AG08396 (cell line): ENCODE measurements at places on chromosomes 3 and 15.

- no peak for DNase-seq
These were observed 47.2 kb downstream of the MCF2L2 start for GRCh38 chr3:183381179-183381578.

GRCh38 chr3:145696011-145696410, 465.0 kb downstream of the PLOD2 start:
- no peak for DNase-seq

DNA sequence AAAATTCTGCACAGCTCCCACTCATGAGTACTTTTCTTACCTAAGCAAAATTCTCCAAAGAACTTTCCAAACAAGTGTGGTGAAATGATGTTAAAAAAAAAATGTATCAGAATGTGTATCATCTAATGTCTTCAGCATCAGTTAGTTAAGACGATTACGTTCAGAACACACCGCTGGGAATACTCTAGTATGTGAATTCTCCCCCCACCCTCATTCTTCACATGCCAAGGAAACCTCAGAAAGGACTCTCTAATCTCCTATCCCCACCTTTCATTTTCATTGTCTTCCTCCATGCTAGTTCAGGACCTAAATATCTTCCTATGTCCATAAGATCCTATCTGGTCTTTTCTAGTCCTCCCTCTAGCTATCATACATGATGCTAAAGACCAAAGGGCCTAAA, 457.4 kb downstream of the SHQ1 start:
- no peak for DNase-seq

DNA sequence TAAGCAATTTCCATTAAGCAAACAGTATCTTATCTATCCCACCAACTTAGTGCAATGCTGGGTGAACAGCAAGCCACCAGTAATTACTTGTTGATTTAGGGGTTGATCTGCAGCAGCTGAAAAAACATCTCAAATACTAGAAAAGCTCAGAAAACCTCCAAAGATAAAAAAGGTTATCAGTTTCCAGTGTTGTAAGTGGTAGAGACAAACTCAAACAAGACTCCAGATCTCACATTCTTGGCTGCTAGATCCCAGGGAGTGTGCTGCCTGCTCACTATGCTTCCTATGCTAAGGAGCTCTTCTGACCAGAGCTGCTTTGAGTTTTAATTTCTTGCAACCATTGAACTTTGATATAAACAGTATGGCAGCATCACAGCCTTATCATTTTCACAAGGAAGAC, 11.3 kb downstream of the B3GALNT1 start:
- no peak for DNase-seq

GRCh38 chr15:89486726-89487050, 9.7 kb downstream of the RHCG start:
- DNase-seq: no peak

- peak; percentile 13 for DNase-seq
These were observed 1.1 kb downstream of the KCNH8 start for GRCh38 chr3:19149368-19149767.

DNA sequence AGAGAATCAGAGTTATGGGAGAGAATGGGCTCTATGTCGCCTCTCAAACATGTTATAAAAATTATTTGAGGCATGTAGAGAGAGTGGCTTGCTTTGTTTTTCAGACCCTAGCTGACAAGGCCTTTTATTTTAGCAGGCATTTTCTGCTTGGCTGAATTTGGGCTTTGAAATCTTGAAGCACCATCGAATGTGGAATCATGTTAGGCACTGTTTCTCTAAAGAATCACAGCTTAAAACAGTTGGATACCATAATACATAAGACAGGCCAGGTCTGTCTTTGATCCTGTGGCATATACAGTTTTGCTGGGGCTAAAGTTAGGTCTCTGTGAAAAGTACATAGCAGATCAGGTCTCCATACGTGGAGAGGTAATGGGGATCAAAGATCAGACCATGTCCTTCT, 142.7 kb downstream of the NEK11 start:
- no peak for DNase-seq

DNA sequence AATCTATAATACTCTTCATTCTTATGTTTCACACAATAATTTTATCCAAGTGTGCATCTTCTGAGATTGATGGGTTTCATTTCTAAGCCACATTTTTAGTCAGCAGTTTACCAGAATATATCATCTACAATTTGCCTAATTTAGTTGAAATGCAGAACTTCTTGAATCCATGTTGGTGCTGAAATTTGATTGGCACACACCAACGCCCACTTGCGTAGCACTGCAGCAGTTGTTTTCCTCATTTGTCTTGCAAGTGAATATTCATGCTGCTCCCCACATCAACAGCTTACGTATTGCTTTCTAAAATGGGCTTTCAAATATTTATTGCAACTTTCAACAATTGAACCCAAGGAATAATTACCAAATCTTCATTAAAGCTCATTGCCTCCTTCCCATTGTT, 87.8 kb upstream of the CTDSPL start:
- DNase-seq: no peak

DNA sequence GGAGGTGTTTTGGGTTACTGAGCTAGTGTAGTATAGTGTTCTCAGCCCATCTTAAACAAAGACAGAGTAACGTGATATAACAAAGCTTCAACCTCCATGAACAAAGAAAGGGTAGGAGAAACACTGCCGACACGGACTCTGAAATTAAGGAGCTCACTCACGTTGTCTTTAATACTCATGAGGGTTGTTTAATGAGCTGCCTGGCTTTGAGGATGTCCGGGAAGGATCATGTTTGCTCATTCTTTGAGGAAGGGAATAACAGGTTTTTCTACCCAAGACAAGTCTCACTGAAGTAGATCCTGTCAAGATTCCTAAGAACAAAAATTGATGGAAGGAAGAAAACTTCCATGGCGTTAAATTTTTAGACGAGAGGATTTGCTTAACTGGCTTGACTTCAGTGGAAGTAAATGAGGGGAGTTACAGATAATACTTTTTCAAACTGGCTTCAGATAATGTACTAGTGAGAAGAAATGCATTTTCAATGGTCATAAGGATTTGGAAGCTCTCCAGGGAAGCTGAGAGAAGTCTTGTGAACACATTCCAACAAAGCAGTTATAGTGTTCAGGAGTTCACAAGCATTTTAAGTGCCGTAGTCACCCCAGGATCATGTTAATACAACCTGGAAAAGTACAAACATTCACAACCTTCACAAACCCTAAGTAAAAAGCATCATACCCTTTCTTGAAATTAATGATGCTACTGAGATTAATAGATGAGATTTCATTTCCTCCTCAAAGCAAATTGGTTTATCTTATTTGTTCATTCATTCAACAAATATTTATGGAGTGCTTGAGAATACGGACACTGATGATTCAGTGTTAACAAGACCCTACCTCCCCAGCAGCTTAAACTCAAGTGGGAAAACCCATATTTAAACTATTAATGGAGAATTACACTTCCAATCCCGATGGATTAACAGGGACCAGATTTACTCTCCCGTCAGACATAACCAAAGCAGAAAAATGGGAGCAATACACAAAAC, 101.5 kb downstream of the SHQ1 start:
- DNase-seq: no peak

GRCh38 chr3:23648996-23649395, 156.8 kb upstream of the UBE2E1 start:
- no peak for DNase-seq

DNA sequence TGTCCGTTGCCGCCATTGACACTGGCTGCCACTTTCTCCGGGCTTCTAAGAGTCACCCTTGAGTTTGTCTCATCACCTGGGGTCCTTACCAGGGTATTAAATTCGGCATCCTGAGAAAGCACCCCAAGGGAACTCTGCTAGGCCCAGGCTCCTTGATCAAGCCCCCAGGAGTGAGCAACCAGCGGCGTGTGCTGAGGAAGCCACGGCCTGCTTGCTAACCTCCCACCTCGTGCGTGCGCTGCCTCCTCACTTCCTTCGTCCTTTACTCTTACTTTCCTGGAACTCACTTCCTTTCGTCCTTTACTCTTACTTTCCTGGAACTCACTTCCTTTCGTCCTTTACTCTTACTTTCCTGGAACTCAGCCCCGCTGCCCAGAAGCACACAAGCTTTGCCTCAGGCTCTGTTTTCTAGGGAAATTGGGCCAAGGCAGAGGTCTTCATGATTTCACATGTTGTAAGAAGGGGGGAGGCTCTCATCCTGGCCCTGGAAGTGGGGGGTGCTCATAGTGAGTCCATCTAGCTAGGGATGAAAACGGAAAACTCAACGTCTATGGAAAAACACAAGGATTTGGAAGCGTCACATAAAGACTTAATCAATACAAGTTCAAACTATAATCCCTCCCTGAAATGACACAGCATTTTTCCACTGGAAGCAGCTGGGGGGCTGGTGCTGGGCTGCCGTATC, 36.7 kb upstream of the BDH1 start:
- no peak for DNase-seq

- DNase-seq: peak; percentile 11
These were observed 35.9 kb upstream of the GOLGA6L9 start for GRCh38 chr15:82393671-82394070.

DNA sequence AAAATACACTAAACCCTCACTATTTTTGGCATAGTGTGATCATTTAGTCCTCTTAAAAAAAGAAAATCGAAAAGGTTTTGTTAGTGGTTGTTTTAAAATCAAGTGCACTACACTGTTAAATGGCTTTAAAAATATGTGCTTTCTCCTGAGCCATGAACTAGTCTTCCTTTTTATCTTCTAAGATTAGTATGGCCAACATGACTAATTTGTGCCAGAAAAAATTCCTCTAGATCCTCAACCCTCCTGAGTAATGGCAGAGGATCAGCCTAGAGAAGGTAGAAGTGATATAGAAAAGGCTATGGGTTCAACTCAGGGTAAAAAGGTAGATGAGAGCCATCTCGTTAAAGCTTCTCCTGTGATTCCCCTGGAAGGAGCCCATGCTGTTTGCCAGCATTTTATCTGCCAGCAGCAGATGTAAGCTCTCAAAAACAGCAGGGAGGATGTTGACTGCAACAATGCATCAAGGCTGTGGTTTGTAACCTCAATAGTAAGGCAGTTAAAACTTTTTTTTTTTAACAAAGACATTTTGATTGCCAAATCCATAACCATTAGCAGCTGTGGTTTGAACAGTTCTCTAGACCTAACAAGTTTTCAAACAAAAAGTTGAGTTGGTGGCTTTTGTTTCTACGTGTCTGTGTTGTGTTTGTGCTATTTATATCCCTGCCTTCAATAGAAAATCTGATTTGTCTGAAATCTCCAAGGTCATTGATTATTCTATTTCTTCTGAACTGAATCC, 30.2 kb upstream of the ZNF609 start:
- DNase-seq: peak; percentile 59

GRCh38 chr3:118765636-118766305, 268.9 kb downstream of the IGSF11 start:
- DNase-seq: no peak

DNA sequence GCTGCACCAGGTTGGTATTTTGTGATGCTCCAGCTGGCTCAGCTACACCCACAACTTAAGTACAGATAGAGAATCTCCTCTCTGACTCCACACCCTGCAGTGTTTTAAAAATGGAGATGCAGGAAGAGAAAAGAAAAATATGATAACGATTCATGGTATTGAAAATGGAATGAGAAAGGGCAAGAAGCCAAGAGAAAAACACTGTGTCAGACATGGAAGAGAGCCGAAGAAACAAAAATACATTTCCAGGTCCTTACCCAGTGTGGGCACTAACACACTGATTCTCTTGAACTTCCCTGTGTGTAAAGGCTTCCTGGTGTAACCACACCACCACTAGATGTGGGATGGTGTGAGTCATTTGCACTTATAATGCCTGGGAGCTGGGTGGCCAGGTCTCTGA, 93.1 kb downstream of the GMPS start:
- peak; percentile 16 for DNase-seq

- no peak for DNase-seq
These were observed 284.9 kb upstream of the TBC1D5 start for GRCh38 chr3:18027161-18027939.

GRCh38 chr15:39140060-39140604, 440.7 kb upstream of the THBS1 start:
- DNase-seq: peak; percentile 46

DNA sequence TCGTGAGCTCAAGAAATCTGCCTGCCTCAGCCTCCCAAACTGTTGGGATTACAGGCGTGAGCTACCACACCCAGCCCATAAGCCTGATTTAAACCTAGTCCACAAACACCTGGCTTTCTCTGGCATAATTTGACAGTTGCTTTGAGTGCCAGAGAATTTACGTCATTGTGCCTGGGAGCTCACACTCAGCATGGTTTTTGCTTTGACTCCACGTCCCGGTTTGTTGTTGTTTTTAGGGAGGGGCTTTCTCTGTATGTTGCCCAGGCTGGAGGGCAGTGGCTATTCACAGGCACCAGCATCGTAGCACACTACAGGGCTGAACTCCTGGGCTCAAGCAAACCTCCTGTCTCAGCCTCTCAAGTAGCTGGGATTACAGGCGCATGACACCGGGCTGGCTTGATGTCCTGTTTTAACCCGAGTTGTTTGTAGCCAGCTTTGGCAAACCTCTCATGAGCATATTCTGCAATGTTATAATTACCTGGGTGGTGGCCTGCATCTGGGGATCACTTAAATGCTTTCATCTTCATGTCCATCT, 32.7 kb downstream of the CEMIP start:
- no peak for DNase-seq

- no peak for DNase-seq
These were observed 3.5 kb upstream of the UCN2 start for GRCh38 chr3:48567090-48567489.
